Testis (tissue), 5 donors: ENCODE measurements at places on chromosomes 3 and 15. TPM values are rescaled to one million over a fixed set of nuclear protein-coding genes. Genes with fewer than 3 reads are reported as not detected.

DNA sequence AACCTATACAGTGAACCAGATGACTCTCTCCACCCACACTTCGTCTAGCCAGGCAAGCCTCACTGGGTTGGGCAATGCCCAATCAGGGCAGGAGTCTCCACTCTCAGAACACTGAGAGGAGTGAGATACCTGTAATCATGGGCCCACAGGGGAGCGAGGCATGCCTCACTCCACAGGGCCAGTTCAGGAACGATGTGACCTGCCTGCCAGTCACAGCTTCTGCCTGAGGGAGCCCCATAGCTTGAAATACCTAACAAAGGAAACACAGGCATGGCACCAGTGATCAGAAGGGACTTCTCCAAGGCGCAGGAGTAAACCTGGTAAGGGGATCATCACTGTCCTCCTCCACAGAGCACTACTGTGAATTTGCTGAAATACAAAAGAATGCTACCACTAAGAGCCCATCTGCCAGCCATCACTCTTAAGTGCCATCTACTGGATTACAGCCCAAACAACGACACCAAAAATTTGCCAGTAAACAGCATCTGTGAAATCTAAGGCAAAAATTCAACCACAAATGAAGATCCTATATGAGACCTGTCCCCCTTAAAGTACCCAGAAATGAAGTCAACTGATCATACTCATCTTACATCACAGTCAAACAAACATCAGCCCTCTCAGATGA, 689.9 kb upstream of the SEMA6D start:
- DNase-seq: no peak
- no peak overlapping the region for H3K27ac ChIP-seq
- H3K27me3 ChIP-seq: no peaks in the 10 kb centered on the region
- H3K4me1 ChIP-seq: no peaks in the 10 kb centered on the region
- H3K36me3 ChIP-seq: no peaks in the 10 kb centered on the region

- H3K4me1 ChIP-seq: peaks cover 3% of the 10 kb centered on the region
- no peak for DNase-seq
- no peaks in the 10 kb centered on the region for H3K36me3 ChIP-seq
- no peaks in the 10 kb centered on the region for H3K27me3 ChIP-seq
Observed at GRCh38 chr15:41506796-41507341, 6.8 kb downstream of the LTK start.

GRCh38 chr3:127789990-127790881, 32.1 kb downstream of the MGLL start:
- H3K36me3 ChIP-seq: no peaks in the 10 kb centered on the region
- no peak overlapping the region for H3K4me3 ChIP-seq
- H3K27ac ChIP-seq: peak overlapping the region; percentile 52
- H3K27me3 ChIP-seq: no peaks in the 10 kb centered on the region

DNA sequence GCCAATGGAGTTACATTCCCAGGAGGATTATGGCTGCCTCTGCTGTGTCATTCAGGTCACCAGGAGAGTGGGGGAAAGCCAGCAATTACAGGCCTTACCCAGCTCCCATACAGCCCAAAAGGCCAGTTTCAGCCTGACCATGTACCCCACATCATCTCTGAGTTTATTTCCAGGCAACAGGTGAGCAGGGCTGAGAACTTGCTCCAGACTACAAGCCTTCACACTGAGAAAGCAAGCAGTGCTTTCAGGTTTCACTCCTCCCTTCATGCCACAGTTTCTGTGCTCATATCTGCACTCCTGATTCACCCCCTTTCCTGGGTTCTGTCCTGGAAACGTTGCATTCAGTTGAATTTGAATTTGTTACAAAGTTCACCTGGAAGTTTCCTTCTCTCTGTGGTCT, 68.1 kb upstream of the ABI3BP start:
- DNase-seq: no peak
- H3K36me3 ChIP-seq: no peaks in the 10 kb centered on the region
- no peaks in the 10 kb centered on the region for H3K27me3 ChIP-seq

The DTX3L gene
- 8.7 TPM for total RNA-seq

The CTSH gene
- total RNA-seq: 44.3 TPM
